ENCODE measurements at places on chromosomes 16 and 17.
A peak's percentile ranks its signal among the peaks of the same experiment; 100 is the strongest.

DNA sequence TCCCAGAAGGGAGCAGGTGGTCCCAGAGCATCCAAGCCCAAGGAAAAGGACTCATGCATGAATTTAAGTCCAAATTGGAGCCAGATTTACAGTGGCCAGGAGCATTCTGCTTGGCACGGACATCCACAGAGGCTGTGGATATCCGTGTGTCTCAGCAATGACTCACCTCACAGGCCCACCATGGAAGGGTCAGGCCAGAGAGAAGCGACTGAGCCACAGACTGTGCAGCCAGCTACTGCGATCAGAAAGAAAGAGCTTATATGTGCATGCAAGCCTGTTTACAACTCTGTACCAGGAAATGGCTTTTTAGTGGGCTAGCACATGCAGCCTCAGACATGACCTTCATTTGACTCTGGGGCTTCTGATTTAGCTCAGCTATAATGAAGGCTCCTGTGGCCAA, 231.0 kb downstream of the C16orf95 start:
- no peak for DNase-seq

DNA sequence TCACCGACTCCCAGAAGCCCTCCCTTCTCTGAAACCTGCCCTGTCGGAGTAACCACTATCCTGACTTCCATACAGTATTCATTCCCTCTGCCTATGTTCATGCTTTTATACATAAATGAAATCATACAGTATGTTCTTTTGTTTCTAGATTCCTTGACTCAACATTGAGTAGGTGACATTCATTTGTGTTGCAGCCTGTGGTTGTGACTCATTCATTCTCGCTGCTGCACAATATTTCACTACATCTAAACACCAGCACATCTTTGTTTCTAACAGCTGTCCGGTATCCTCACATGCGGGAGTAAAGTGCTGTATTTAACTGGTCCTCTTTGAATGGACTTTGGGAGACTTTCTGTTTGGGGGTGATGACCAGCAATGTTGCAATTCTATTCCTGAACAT, 135.0 kb upstream of the FOXF1 start:
- DNase-seq: no peak

GRCh38 chr17:64281962-64282752, 19.1 kb upstream of the TEX2 start:
- peak; percentile 50 for DNase-seq

DNA sequence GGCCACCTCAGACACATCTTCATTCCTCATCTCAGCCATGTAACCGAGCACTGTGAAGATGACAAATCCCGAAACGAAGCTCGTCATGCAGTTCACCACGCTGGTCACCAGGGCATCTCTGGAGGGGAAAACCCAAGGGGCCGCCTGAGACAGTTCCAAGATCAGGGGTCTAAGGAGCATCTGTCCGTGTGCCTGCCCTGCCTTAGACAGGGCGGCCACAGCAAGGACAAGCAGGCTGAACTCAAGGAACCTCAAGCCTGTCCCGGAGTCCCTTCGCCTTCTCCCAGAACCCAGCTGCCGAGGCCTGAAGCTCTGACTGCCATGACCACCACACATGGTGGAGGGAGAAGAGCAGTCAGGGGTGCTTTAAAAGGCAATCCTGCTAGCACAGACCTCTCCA, 22.7 kb downstream of the SLC6A4 start:
- no peak for DNase-seq

DNA sequence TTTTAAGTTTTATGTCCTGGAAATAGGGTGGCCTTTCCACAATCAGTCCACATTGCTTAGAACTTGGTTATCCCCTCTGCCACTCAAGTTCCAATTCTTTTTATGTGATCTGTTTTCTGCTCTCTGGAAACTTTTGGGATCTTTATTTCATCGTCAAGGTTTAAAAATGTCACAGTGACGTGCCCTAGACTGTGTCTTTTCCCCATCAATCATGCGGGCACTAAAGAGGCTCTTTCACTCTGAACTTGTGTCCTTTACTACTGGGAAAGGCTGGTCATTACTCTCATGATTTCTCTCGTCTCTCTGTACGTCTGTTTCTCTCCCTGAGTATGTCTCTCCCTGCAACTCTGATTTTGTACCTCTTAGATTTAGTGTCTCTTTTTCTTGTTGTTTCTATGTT, 189.8 kb upstream of the AXIN2 start:
- no peak for DNase-seq

DNA sequence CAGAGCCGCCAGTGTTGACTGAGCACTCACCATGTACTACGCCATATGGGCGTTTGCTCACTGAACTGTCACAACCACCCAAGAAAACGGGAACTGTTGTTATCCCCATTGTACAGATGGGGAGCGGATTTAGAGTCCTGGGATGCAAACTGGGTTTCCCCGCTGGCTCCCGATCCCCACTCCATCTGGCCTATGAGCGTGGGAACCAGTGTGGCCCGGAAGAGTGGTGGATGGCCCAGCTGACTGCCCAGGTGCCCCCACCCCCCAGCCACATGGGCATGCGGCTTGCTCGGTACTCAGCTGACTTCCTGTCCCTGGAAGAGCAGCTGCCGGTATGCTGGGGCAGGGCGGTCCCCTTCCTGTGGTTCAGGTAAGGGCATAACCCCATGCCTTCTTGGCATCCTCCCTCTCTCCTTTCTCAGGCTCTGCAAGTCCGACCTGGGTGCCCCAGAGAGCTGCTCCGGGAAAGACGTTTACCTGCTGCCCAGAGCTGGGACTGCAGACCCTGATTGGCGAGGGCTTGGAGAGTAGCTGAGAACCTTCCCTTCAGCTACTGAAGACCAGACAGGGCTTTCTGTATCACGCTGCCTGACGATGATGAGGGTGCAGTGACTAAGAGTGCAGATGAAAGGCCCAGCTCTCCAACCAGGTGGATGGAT, 16.2 kb downstream of the SOCS3 start:
- peak; percentile 88 for DNase-seq

GRCh38 chr16:4564661-4565267, 8.6 kb downstream of the C16orf96 start:
- DNase-seq: no peak

- no peak for DNase-seq
Measured at GRCh38 chr16:53600126-53600525, 97.1 kb upstream of the AKTIP start.

DNA sequence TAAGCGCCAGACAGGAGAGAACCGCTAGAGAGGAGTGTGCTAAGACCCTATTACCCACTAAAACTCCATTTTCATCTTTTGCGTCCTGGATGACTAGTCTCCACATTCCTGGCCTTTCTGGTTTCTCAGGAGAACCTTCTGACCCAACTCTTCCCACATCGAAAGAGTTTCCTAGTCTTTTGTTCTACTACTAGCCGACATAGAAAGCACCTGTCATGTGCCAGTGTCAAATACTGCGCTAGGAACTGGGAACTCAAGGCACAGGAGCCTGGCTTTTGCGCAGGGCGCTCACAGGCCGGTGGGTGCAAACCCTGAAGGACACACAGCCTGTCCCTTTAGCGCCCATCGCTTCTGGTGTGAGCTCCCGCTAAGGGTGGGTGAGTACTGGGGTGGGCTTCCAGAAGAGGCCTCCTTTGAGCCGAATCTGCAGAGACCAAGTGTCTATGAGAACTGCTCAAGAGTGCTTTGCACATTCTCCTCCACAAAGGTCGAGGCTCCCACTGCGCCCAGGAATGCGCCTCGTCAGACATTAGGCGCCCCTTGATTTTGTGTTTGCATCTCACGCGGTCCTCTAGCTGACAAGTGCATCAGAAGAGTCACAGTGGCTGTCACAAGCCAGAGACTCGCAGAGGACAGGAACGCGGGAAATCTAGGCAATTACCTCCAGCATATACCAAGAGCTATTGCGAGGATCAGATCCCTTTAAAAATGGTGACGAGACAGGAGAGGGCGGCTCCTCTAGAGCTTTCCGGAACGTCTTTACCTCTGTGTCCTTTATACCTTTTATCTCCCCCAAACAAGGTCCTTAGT, 2.0 kb upstream of the PSMB3 start:
- no peak for DNase-seq

GRCh38 chr16:84308120-84308519, 13.4 kb downstream of the WFDC1 start:
- DNase-seq: no peak

DNA sequence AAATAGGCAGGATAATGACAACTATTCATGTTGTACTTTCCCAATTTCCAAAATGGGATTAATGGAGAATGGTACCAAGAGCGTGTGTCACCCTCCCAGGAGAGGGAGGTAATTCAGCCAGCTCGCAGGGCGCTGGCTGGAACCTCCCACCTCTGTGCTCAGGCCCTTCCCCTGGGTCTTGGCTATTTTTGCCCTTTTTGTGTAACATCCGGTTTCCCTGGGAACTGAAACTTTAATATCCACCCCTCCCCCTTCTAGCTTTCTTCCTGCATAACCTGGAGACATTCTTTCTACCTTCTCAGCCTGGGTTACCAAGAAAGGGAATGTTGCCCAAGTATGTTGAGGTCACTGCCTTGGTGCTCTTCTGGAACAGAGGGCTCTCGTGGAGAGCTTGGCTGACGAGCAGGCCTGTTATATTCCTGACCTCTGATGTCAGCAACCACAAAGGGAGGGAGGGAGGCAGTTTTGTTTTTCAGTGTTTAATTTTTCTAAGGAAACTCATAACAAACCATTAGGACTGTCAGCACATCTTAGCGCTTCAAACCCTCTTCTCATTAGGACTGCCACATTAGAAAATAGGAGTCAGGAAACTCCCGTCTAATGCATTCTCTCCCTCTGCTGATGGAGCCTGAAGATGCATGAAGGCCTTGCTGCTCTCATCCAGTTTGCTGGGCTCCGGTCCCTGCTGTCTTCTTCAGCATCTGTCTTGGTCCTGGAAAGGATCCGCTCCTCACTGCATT, 25.6 kb downstream of the ITGB3 start:
- no peak for DNase-seq

DNA sequence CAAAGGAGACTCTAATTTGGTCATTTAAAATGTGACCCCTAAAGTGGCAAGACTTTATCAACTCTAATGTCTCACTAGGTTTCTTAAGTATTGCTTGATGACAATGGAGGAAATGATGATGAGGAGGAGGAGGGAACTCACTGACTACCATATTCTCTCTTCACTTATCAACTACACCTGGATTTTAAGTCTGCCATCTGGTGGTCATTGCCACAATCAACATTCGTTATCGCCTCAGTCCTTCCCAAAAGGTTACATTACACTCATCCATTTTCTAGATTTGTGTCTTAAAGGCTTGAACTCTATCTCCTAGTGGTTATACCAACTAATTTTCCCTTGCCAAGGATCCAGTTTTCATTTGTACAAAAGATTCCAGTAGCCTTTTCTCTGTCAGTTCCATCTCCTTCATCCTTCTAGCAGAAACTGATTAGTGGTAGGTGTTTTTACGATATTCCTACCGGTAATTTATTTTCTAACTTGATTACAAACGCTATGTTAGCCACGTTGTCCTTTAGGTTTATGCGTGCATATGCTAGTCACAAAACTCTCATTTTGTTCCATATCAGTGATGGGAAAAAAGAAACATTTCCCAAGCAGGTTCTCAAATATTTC, 114.6 kb upstream of the NOG start:
- DNase-seq: no peak

DNA sequence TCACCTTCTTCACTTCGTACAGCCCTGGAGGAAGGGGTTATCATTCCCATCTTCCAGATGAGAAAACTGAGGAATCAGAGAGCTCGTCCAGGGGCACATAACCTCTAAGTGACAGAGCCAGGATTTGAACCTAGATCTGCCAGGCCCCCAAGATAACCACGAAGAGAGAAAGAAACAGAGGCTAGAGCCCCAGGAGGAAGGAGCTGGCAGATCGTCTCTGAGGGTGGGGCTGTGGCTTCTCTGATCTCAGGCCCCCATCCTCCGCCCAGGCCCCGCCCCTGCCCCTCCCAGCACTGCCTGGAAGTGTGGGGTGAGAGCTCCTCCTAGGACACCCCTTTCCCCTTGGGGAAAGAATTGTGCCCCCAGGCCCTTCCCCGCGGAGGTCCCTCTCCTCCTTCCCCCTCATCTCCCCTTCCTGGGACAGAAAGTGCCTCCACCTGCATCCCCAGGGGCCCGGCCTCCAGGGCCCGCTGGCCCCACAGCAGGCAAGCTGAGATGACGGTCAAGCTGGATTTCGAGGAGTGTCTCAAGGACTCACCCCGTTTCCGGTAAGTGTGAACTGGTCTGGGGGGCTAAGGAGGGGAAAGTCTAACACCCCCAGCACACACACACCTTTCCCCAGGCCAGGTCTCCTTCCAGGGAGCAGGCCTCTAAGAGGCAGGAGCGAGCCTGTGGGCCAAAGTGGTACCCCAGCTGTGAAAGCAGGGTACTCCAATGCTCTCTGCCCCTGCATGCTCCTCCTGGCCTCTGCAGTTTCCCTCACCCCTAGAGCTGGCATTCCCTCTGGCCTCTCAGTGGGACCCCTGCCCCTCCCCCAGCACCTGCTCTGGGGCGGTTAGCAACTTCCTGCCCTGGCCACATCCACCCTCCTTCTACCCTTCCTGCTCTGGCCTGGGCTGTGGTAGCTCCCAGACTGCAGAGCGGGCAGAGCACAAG, at the start of gene ACAP1:
Gene ACAP1, plus strand, starts transcription at position 290 of the 936 bp plus-strand sequence. Its CDS starts 206 bp downstream, at position 496.
- DNase-seq: peak; percentile 82

DNA sequence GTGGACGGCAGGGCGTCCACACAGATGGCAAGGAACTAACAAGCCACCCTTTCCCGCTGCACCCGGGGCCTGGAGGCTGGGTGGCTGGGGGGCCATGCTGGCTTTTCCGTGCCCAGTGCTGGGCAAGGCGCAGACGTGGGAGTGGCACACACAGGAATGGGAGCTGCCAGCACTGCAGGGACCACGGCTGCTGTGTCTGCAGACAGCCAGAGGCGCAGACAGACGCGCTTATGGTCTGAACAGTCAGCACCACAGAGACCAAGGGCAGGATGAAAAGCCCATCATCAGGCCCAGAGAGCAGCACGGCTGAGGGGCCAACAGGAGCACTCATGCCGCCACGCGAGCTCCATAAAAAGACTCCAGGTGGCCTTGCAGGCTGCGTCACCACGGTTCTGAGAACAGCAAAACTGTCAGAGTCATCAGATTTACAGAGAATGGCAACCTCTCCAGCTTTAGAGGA, 24.0 kb downstream of the PDIA2 start:
- DNase-seq: no peak

- no peak for DNase-seq
Measured at GRCh38 chr16:67390816-67391423, 2.4 kb downstream of the TPPP3 start.

DNA sequence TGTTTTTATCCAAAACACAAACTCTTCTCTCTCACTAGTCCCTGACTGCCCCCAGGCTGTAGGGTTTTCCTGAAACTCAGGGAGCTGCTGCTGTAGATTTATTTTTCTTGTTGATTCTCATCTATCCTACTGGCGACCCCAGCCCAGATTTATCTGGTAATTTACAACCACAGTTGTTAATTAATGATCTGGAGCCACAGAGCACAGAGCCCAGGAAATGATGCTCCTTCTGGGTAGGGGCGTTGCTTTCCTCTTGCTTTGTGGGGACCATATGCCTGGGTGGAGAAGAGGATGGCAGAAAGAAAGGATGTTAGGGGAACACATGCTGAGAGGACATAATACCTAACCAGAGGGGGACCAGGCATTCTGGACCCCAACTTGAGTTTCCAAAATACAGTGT, 7.4 kb upstream of the ETV4 start:
- DNase-seq: no peak
